ENCODE measurements at places on chromosomes 16 and 17.
A peak's percentile ranks its signal among the peaks of the same experiment; 100 is the strongest.

GRCh38 chr17:79393358-79394052 lies 217.3 kb downstream of the RBFOX3 start:
- peak; percentile 37 for DNase-seq

DNA sequence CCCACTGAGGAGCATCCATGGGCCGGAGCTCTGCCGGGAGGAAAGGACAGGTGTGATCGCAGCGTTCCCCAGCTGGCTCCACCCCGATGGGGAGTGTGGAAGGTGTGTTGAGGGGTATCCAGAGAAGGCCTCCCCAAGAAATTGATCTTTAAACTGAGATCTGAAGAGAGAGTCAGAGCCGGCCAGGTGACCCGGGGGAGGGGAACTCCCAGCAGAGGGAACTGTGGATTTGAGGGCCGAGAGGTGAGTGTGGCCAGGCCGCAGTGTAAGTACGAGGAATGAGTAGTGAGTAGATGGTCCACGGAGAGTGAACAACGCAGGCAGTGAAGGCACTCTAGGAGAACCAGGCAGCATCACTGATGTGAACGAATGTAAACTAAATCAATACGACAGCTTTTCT lies 80.2 kb downstream of the RPTOR start:
- DNase-seq = no peak

GRCh38 chr16:30485818-30486436 lies 13.4 kb downstream of the ITGAL start:
- no peak for DNase-seq

- no peak for DNase-seq
Measured at GRCh38 chr17:50501054-50501453, 7.2 kb upstream of the MYCBPAP start.

- DNase-seq = no peak
Measured at GRCh38 chr17:50277357-50277754, 3.1 kb downstream of the TMEM92 start.

GRCh38 chr16:66367968-66368891 lies 1.7 kb downstream of the CDH5 start:
- DNase-seq = no peak

- no peak for DNase-seq
Measured at GRCh38 chr16:86626966-86627365, 48.6 kb downstream of the FOXL1 start.

GRCh38 chr16:88019821-88020515 lies 68.7 kb downstream of the BANP start:
- DNase-seq = no peak

All from stimulated activated CD8-positive, alpha-beta memory T cell treated with anti-CD3 and anti-CD28 coated beads, Interleukin-12 subunit alpha, Interleukin-12 subunit beta, amount 100 ng/mL, for 1 hour (primary cell).